ENCODE measurements at places on chromosomes 13 and 19.

- no peak for DNase-seq
Observed at GRCh38 chr19:55289117-55289796, 5.5 kb downstream of the BRSK1 start.

DNA sequence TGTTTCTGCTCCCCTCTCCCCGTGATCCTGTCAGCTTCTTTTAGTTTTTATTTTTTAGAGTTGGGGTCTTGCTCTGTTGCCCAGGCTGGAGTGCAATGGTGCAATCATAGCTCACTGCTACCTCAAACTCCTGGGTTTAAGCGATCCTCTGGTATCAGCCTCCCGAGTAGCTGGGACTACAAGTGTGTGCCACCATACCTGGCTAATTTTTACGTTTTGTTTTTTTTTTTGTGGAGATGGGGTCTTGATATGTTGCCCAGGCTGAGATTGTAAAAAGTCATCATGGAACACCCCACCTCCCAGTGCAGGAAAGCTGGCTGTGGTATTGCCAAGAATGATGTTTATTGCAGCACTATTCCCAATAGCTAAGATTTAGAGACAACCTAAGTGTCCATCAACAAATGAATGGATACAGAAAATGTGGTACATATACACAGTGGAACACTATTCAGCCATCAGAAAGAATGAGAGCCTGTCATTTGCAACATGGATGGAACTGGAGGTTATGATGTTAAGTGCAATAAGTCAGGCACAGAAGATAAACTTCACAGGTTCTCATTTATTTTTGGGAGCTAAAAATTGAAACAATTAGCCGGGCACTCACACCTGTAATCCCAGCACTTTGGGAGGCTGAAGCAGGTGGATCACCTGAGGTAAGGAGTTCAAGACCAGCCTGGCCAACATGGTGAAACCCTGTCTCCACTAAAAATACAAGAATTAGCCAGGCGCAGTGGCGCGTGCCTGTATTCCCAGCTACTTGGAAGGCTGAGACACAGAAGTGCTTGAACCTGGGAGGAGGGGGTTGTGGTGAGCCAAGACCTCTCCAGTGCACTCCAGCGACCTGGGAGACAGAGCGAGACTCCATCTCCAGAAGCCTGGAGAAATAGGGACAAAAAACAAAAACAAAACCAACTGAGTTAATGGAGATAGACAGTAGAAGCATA, 6.6 kb upstream of the KLK15 start:
- no peak for DNase-seq

DNA sequence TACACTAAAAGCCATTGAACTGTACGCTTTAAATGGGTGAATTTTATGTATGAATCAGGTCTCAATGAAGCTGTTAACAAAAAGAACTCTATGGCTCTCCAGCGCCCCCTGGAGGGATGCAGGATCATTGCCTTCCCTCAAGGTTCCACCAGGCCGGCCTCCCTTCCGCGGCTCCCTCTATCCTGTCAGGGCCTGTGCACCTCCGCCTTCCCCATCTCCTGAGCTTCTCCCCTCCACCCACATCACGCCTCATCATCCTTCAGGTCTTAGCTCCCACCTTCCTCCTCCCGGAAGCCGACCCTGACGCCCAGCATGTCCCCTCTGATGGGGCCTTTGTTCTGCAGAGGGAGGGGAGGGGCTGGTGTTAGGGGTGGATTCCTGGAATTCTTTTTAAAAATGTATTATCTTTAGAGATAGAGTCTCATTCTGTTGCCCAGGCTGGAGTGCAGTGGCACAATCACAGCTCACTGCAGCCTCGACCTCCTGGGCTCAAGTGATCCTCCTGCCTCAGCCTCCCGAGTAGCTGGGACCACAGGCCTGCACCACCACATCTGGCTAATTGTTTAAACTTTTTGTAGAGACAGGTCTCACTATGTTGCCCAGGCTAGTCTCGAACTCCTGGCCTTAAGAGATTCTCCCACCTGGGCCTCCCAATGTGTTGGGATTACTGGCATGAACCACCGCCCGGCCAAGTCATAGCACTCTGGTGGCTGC, 27.7 kb downstream of the MEIS3 start:
- peak; percentile 81 for DNase-seq

GRCh38 chr13:29594303-29594709, 1.2 kb downstream of the SLC7A1 start:
- no peak for DNase-seq

GRCh38 chr13:114132419-114133121, at the start of gene RASA3:
TSS of gene RASA3 (minus strand) at chr13:114132623. CDS start at chr13:114132489, 134 bp downstream.
- peak; percentile 26 for DNase-seq

DNA sequence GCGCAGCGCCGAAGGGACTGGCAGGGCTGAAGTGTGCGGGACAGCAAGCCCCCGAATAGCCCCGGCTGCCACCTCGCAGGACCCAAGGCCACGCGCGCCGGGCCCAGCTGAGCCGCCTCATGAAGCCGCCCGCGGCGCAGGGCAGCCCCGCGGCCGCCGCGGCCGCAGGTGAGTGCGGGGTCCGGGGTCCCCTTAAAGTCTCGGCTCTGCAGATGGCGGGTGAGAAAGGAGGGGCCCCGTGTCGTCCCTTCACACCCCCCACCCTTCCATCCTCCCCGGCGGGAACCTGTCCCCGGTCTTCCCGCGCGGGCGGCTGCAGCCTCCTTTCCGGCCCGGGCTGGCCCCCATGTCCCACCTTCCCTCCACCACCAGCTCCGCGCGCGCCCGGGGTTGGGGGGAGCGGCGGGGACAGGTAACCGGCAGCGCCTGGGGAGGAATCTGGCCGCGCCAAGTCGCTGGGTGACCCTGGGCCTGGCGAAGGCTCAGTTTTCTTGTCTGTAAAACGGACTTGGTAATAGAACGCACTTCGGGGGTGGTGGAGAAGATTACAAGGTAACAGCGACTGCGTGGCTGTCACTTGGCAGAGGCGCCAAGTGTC, 338 bp downstream of the RGCC start:
- DNase-seq, result peak; percentile 26

DNA sequence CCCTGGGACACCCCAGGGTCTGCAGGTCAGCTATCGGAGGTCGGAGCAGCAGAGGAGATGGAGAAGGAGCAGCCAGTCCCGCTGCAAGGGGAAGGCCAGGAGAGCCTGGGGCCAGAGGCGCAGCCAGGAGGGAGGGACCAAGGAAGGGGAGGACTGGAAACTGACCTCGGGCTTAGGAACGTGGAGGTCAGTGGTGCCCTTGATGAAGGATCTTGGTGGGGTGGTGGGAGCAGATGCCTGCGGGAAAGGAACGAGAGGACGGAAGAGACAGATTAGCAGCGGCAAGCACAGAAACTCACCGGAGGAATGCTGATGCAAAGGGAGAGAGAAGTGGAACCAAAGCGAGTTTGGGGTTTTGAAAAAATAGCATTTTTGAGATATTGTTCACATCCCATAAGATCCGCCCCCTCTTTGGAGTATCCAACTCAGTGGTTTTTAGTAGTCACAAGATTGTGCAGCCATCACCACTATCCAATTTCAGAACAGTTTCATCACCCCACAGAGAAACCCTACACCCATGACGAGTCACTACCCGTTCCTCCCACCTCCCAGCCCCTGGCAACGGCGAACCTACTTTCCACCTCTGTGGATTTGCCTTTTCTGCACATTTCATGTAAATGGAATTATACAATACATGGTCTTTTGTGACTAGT, 22.1 kb downstream of the PLEKHF1 start:
- no peak for DNase-seq

GRCh38 chr19:793806-794205, 3.4 kb upstream of the PTBP1 start:
- DNase-seq, result no peak

DNA sequence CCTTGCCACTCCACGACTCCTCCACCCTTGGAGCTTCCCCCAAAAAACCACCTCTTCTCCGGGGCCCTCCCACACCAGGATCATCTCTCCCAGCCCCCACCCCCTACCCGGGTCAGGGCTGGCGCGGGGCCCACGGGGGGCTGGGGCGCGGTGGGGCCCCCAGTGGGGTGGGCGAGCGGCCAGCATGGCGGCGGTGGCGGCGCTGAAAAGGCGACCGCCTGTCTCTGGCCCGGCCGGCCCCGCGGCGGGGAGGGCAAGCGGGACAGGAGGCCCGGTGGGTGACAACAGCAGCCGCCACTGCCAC, 850 bp downstream of the DYRK1B start:
- DNase-seq, result no peak

- DNase-seq, result no peak
Observed at GRCh38 chr13:63124863-63125262, 1709.2 kb upstream of the PCDH20 start.

DNA sequence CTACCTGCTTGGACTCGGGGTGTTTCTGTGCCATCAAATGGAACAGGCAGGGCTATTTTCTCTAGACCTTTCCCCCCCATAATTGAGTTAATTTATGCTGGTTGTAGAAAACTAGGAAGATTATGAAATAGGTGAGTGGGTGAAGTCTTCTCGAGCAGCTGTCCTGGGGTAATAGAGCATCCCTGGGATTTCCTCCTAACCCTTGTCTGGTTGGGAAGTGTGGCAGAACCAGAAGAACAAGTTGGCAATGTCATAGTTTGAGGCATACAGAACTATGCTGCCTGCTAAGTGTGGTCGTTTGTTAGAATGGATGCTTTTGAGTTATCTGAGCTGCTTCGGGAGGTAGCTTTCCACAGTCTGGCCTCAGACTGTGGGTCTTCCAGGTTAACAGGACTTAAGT, 3.7 kb downstream of the GATAD2A start:
- DNase-seq, result no peak

GRCh38 chr13:36385489-36385888, 39.3 kb upstream of the SPART start:
- no peak for DNase-seq

GRCh38 chr19:2327773-2328400, 499 bp downstream of the LSM7 start:
- no peak for DNase-seq

DNA sequence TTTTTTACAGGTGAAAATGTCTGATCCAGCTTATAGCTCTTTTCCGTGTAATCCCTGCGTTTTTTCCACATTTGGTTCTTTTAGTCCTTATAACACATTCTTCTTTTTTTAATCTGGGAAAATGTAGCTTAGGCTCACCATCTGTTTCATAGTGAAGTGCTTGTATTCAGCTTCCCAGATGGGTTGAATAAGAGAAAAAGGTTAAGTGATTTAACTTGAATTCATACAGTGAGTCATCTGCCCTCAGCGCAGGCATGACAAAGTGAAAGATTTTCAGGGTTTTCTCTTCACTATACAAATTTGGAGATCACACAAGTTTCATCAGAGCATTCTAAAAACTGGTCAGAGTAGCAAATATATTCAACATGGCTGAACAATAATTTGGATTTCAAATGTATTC, 224.8 kb downstream of the SPRY2 start:
- DNase-seq, result no peak

DNA sequence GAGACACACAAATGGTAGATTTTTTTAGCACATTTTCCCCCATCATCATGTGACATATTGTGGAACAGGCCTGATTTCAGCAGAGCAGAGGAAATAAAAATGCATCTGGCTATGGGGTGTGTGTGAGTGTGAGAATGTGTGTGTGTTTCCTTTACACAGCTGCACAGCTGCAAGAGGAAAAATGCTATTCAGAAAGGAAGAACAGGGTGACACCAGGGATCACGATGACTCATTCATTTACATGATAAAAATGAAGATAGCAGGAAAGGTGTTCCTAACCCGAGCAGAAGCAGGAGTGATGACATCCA, 469.5 kb upstream of the TSHZ3 start:
- DNase-seq, result no peak

- DNase-seq, result no peak
Observed at GRCh38 chr13:32423592-32423991, 4.3 kb downstream of the N4BP2L1 start.

GRCh38 chr19:35543280-35544109, 1.9 kb upstream of the TMEM147 start:
- no peak for DNase-seq

GRCh38 chr13:50892210-50892944, 17.2 kb upstream of the RNASEH2B start:
- DNase-seq, result no peak

DNA sequence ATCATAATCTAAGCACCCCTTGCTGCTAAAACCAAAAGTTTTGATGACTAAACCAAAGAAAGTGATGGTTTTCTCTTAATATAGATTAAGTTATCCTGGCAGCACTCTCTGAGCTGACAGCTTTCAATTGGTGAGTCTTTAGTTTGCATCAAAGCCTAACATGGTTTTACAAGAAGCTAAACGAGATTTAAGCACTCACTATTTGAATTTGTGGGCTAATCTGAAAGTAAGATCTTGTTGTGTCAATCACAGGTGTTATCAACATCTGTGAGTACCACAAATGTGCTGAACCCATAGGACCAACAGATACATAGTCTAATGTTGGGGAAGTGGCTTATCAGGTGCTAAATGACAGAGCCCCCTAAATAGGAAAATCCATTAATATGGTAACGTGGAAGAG, 223.9 kb downstream of the LHFPL6 start:
- no peak for DNase-seq

DNA sequence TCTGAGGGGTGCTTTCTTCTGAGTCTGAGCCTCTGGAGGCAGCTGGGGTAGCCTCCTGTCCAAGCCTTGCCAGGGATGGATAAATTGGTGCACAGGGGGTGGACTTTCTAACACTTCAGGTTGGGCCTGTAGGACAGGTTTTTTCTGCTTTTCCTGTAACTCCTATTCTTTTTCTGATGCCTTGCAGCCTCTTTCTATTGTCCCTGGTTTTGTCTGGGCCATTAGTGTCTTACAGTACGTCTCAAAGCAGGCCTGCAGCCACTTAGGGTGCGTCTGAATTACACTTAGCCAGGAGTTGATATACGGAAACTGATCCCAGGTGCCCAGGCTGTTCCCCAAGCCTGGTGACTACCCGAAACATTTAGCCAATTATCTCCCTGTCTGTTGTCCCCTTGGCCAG, 213.3 kb upstream of the HTR2A start:
- no peak for DNase-seq

DNA sequence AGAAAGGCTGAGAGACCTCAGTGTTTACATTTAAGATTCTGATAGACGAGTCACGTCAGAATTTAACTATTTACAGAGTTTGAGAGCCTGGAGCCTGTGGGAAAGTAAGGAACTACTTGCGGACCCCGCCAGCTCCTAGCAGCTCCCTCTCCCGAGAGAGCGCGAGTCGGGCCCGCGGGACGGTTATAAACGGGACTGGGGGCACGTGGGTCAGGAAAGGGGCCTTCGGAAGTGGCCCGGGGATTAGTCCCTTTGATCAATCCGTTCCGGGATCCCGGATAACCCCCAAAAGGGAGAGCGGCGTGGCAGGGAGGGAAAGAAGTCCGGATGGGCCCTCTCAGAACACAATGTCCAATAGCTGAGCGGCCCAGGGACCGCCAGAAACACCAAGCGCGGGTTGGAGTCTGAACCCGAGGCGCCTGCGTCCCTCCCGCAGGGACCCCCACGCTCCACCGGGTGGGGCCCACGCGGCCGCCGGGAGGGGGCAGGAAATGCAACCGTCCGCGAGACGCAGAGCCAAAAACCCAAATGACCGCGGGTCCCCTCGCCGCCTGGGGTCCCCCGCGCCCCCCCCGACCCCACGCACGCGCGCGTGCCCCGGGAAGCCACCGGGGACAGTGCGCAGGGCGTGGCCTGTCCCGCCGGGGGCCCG, 3.6 kb downstream of the ZIC5 start:
- no peak for DNase-seq

GRCh38 chr19:50943074-50943828, 9.6 kb downstream of the KLK5 start:
- no peak for DNase-seq

All from activated CD4-positive, CD25-positive, alpha-beta regulatory T cell (primary cell).